Stimulated activated CD4-positive, alpha-beta T cell treated with anti-CD3 and anti-CD28 coated beads, Interleukin-2, amount 100 ng/mL, for 48 hours (primary cell): ENCODE measurements at places on chromosomes 6 and 20.

GRCh38 chr6:170441316-170441715, 111.8 kb downstream of the PSMB1 start:
- no peak for DNase-seq

DNA sequence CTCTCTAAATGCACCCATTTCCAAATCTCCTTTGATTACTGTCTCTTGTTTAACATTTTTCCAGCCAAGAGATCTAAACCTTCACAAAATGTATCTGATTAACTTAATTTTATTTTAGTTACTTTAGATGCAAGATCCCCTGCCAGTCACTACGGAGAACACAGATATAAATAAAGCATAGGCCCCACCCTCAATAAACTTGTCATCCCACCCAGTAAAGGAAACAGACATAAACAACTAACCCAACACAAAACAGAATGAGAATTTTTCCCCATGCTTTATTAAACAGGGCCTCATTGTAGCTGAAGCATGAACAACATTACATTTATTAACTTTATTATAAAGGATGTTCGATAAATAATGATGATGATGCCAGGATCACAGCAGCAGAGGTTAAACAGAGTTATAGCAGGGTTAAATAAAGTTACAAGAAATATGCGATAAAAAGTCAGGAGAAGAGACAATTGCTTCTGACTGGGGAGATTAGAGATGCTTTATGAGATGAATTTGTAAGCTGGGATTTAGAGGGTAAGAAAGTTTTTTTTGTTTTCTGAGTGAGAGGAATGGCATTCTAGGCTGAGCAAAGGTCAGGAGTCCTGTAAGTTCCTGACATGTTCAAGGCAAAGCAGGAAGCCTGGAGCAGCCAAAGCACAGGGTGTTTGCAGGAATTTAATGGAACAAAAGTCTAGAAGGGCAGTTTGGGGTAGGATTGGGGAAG, 41.1 kb downstream of the TFAP2A start:
- no peak for DNase-seq

DNA sequence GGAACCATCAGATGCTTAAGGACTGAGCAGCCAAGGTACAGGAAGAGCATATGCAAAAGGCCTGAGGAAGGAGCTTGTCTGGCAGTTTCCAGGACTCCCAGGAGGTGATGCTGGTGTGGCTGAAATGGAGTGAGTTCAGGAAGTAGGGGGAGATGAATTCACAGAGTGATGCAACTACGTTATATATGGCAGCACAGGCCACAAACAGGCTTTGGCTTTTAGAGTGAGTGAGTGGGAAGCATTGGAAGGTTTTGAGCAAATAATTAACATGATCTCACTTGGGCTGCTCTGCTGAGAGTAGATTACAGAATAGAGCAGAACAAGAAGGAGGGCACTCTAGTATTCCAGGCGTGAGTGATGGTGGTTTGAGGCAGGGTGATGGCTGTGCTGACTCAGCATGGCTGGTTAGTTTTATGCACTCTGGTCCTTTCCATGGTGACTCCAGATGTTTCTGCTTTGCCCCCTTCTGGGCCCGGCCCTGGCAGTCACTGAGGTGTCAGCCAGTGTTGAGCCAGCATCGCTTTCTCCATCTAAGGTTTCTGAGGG, 6.5 kb downstream of the BTN2A2 start:
- DNase-seq, result no peak

DNA sequence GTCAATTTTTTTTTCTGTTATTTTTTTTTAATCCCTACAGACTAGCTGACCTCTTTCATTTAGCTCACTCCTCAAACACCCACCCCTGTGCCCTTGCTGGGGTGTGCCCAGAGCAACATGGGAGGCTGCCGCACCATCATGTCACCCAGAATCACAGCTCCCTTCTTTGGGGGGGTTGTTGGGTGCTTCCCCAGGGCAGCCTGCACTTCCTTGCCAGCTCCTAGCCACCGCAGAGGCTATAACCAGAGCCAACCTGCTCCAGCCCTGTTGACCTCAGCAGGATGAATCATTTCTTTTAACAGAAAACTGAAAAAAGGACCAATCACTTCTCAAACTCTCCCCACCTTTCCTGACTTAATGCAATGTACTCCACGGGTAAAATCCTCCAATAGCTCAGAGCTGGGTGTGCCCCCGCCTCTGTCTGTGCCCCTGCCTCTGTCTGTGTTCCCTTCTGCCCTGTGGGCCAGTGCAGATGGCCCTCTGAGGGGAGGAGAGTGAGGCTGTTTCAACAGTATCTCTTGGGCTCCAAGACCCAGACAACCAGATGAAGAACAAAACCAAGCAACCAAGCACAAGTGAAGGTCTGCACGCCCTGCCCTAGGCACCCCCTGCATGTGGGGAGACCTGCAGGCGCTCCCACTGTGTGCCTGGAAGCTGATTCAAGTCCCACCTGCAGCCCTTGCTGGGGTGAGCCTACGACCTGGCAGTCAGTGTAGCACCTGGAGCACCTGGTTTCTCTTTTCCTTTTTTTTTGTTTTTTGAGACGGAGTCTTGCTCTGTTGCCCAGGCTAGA, 67.7 kb downstream of the PYGB start:
- DNase-seq, result no peak

GRCh38 chr6:107868867-107869611, 44.9 kb upstream of the SCML4 start:
- no peak for DNase-seq

DNA sequence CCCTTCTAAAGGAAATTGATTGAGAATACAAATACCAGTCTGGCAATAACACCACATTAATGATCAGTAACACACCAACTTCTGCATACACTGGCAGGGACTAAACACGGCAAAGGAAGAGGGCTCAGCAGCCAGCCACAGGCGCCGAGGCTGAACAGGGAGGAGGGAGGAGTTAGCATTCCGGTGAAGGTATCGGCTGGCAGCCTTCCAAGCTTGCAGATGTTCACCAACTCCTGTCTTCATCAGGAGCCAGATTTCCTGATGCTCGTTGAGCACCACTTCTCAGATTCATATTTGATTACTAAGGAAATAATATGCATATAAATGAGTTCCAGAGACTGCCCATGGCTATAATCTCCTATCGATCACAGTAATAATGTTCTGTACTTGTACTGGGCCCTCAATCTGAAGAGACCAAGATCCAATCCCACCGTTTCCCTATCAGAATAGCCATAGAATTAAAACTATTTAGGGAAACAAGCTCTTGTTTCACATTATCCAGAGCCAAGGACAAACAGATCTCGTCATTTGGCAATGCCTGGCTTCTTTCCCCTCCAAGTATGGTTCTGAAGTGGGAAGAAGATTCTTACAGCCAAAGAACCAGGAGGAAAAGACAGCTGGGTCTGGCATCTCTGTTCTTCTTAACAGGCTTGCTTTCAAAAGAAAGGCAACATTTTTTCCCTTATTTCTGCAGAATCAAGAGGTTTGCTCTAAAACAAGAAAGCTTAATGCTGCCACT, 42.2 kb downstream of the GFOD1 start:
- no peak for DNase-seq

GRCh38 chr20:8154638-8155037, 22.6 kb downstream of the PLCB1 start:
- no peak for DNase-seq

DNA sequence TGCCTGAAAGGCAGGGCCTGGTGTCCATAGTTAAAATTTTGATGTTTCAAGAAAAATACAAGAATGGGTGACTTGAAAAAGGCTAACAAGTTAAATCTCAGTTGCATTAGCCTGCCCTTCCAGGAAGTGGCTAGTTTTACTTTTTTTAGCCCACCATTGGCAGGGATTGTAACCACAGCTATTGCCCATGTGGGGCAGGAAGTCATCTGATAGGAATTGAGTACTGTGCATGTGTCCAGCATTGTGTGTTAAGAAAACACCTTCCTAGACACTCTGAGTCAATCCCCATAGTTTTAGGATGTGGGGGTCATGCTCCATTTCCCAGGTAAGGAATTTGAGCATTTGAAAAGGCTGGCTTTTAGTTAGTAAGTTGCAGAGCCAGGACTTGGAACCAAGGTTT, 26.9 kb downstream of the LYRM2 start:
- no peak for DNase-seq

GRCh38 chr6:169571123-169571962, 130.5 kb downstream of the WDR27 start:
- DNase-seq, result no peak
